ENCODE measurements at places on chromosomes 6 and 20. TPM values are rescaled to one million over a fixed set of nuclear protein-coding genes. Genes with fewer than 3 reads are reported as not detected.

VSX1 gene
- total RNA-seq, result not detected

SLC35D3 gene
- not detected for total RNA-seq

INSM1 gene
- not detected for total RNA-seq

TNXB gene
- 10.5 TPM for total RNA-seq

MACROD2 gene
- total RNA-seq, result 4.5 TPM

FOXQ1 gene
- total RNA-seq, result not detected

All from OCI-LY7 (cell line).